ENCODE measurements at places on chromosomes 3 and 15. TPM values are rescaled to one million over a fixed set of nuclear protein-coding genes. Genes with fewer than 3 reads are reported as not detected.

FXR1 gene
- total RNA-seq = 96.8 TPM

RTP4 gene
- 8.4 TPM for total RNA-seq

MGA gene
- 40.1 TPM for total RNA-seq

MUC20 gene
- total RNA-seq = 42.6 TPM

DNA sequence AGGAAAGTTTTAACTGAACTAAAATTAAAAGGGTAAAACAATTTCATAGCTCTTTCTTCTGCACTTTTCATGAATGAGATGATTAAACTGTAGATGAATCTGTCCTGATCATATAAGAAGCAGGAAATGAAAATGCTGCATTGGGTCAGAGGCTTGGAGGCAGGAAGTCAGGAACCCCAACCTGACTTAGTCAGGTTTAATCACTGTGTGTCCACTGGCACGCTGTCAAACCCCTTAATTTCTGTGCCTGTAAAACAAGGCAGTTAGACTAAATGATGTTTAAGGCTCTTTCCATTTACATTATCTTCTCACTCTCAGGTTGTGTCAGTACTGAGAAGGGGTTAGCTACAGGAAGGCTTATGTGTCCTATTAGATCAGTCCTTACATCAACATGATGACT, 193.3 kb upstream of the TTC14 start:
- DNase-seq = no peak

GRCh38 chr3:45988362-45988761, 7.3 kb downstream of the FYCO1 start:
- no peak for DNase-seq

- no peak for DNase-seq
These were observed 161.4 kb upstream of the LRTM1 start for GRCh38 chr3:55089211-55089610.

- no peak for DNase-seq
These were observed 109.6 kb upstream of the TMCO5A start for GRCh38 chr15:37824717-37825382.

GRCh38 chr3:31027191-31027761, 132.8 kb upstream of the GADL1 start:
- DNase-seq = no peak

DNA sequence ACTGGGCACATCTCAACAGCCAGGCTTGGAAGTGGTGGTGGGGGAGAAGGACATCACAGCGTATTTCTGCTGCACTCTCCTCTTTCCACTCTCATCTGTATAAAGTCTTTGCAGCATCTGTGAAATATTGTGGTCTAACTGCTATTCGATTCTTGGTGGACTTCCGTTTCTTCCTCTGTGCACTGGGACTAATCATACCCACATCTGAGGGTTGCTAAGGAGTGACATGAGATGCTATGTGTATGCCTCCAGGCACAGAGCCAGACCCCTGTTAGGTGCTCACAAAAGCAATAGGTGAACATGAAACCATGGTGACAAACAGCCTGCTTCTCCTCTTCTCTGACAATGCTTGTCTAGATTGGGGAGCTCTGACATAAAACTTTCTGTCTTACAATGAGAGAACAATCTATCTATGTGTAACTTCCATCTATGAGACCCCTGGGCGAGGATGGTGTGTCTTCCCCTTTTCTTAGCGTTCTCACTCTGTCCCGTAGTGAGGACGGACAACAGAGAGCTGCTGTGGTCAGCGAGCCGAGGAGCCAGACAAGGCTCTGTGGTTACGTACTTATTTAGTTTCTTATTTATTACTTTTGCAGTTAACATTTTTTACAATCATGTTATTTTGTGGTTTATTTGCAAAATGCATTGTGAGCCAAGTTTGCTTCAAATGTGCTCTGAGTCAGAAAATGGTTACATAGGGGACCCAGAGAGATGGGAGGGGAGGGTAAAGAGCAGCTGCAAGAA, 196.7 kb upstream of the TPRG1 start:
- no peak for DNase-seq

- DNase-seq = no peak
These were observed 172.0 kb upstream of the HES1 start for GRCh38 chr3:193963808-193964516.

DNA sequence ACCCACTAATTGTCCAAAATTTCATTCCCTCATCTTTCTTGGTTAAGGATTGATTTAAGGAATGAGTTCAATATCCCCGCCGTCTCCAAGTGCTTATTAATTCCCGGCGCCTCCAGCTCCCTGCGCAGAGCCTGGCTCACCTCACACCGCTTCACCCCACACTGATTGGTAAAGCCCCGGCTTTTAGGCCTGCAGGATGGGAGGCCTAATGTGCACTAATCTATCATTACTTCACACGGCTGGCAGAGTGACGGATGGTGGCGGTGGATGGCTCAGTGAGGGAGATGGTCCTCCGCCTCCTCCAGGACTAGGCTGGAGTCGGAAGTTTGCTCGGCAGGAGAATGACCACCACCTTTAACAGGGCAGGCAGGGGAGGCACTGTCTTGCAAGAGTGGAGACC, 81.7 kb downstream of the MEGF11 start:
- DNase-seq = no peak

GRCh38 chr3:159151130-159151529, 349.3 kb downstream of the MFSD1 start:
- DNase-seq = no peak

DNA sequence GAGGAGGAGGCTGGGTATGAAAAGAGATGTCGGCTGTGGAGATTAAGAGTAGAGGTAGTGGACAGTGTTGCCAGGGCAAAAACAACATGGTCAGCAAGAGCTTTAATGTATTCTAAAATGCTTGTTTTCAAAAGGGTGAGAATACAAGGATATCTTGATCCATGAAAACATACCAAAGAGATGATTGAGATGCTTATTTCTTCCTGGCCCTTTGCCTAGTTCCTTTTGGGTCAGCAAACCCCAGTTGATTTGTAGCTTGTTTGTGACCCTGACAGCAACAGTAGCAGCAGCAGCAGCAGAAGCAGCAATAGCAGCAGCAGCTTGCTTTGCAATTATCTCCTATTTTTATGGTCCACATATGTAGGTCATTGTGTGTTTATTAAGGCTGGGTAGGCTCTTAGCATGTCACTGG, 337.3 kb downstream of the LPP start:
- DNase-seq = no peak
